Adrenal gland (tissue), 19 donors: ENCODE measurements at places on chromosomes 1 and 21. TPM values are rescaled to one million over a fixed set of nuclear protein-coding genes. Genes with fewer than 3 reads are reported as not detected.
A peak's percentile ranks its signal among the peaks of the same experiment; 100 is the strongest.

DNA sequence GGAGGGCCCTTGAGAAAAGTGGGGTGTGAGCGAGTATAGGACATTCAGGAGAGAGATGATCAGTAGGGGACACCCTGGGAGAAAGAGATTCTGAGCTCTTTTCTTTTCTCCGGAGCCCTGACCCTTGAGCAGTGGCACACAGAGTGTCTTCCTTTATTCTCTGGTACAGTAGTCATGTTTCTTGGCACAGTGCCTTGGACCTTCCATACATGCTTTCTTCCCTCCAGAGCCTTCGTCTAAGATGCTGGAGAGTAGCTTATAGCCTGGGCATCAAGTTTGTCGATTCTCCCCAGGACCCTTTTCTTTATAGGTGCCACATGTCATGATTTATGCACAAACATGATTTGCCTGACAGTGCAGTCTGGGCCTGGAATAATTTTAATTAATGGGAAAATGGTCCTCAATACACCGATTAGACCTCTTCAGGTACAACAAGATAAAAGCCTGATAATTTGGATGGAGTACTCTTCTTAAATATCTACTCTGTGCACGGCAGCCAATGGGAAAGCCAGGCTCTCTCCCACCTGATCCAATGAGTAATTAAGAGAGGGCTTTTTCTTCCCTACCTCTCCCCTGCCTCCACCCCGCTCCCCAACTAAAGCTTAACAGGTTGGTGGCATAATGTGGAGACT lies at the start of gene TBX19:
Gene TBX19, plus strand, starts transcription at position 582 of the 632 bp plus-strand sequence. CDS start 214 bp downstream, outside the sequence.
- DNase-seq: no peak

DNA sequence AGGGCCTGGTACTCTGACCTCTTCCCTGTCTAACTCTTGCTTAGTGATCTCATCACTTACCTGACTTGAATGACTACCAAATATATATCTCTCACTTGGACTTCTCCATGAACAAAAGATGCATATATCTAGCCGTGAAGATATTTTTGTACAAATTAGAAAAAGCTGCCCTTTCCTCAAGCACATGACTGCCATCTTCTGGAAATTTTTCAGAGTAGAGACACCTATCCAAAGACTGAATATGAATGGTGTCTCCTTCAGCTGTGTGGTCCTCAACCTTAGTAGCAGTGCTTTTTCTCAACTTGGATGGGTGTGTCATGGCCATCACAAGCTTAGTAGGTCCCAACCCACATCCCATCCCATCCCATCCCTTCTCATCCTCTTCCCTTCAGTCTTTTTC lies 142.3 kb downstream of the DNM3 start:
- DNase-seq: no peak

DNA sequence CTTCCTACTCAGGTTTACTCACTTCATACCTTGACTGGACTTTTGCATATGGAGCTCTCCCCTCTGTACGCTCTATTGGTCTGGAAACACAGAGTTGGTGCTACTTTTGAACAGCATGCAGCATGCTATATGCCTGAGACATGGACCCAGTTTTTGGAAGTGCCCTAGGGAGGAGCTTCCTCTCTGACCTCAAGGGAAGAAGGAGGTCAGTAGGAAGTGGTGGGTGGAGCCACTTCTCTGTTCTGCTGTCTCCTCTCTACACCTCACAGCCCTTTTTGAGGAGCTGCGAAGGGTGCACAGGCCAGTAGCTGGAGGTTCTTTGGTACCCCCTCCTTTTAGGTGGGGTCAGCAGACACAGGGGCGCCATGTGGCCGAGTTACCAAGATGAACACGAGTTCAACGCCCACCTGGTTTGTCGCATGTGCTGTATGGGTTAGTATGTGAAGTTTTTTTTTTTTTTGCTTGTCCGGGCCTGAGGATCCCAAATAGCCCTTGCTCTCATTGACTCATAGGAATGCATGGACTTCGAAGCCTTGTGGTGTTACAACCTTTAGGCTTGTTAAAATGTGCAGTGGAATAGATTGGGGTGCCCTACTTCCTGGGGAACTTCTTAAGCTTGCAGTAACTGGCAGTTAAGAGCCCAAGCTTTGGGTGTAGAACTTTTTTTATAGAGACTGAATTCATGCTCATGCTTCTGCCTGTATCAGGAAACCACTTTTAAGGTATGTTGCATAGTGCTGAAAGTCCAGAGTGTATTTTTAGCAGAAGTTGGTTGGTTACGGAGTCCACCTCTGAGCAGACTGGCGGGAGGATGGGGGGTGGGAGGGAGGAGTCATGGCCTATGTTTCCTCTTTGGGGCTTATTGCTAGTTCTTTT lies 10.7 kb downstream of the MACF1 start:
- no peak for DNase-seq

DNA sequence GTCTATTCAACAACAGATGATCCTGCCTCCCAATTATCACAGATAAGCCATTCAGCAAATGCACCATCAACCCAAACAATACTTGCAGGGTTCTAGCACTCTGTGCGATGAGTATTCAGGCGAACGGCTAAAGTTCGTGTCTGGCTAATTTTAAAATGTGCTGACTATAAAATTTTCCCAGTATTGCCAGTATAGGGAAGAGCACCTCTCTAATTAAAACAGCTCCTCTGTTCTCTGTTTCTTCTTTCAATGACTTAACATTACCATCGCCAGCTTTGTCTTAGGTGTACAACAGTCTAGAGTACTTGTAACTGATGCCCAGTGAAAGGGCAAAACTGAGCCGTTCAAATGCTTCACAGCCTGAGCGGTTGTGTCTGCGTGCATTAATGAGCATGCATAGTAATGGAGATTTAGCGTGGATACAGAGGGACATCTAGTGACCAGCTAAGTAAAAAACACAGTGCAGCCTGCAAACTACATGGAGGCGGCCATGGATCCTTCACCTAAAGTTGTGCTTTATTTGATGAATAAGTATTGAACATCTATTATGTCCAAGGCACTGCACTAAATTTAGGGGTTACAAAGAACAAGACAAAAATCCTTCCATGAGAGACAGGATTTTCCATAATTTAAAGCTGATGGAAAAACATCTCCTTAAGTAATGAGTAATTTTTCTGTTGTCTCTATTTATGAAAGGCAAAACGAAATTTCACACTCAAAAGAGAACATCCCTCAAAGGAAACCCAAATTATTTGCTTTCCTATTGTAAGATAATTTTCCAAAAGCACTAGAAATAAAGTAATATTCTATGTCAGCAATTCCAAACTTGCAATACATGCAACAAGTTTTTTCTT lies 120.0 kb downstream of the SETD4 start:
- DNase-seq: peak; percentile 64

The LHX8 gene
- total RNA-seq: not detected
